ENCODE measurements at places on chromosomes 6 and 20.

DNA sequence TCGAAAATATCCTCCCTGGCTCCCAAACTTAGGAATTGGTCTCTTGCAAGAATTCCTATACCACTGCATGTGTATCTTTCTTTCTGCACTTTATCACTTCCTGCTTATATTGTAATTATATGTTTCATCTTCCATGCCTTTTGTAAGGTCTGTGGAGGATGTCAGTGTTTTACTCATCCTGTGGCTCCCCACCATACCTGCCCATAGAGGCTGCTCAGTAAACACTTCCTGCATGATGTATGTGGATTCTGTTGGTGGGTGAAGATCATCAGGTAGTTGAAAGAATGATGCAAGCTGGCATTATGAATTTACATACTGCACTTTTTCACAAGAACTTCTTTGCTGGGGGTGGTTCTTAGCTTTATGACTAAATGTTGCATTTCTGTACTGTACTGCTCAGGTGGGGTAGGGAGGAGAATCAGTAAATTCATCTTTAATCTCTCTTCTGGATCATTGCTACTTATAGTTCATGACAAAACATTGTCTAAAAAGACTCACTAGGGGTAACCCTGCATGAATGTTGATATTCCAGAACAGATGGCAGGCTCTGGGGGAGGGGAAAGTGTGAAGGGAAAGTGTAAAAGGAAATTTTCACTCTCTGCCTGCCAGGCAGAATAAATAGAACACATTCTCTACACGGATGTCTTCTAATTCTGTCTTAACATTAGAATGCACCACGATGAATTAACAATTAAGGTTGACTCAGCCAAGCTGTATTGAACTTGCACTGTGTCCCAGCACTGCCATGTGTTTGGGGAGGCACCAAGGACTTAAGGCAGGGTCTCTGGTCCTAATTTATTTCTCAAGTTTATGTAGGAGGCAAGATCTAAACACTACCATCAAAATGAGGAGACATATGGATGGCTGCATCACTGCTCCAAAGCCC lies 36.0 kb upstream of the KLHL31 start:
- no peak for DNase-seq

- DNase-seq = no peak
Measured at GRCh38 chr6:130518588-130518987, 152.8 kb downstream of the TMEM200A start.

DNA sequence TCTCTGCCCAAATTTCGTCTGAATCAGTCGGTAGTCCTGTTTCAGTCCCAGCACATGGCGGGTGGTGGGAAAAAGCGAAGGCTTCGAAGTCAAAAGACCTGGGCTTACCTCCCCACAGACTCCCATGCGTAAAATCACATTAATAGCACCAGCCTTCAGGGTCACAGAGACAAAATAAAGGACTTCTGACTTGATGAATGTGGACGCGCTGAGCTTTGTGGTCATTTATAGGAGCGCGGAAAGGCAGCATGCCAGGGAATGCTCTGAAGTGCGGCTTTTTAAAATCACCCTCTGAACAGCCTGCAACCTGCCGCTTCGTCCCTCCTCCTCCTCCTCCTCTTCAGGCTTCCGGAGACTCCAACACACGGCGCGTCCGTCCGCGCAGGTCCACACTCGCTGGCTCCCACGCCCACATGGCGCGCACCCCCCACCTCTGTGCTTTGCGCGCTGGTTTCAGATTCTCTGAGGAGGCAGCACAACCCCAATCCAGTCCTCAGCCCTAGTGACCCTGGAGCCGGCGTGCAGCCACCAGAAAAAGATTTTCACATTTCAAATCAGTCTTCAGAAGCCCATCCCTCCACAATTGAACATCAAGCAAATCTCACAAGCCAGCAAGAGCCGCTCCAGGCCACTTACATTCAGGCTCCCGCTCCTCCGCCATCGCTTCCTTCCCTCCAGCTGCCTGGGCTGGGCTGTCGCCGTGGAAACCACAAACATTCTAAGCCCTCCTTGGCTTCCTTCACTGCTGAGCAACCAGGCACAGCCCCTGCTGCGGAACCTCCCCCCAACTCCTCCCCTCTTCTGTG lies at the start of gene C6orf118:
Gene C6orf118, minus strand, starts transcription at position 680 of the 806 bp plus-strand sequence. Its CDS starts 19 bp downstream, at position 661.
- no peak for DNase-seq

GRCh38 chr20:33009214-33010132 lies 2.0 kb downstream of the BPIFB2 start:
- DNase-seq = no peak

- no peak for DNase-seq
Measured at GRCh38 chr6:43830775-43831174, 60.8 kb downstream of the VEGFA start.

- DNase-seq = no peak
Measured at GRCh38 chr20:57539889-57540288, 14.9 kb upstream of the CTCFL start.

GRCh38 chr6:153162172-153162571 lies 31.1 kb upstream of the RGS17 start:
- no peak for DNase-seq

GRCh38 chr20:45826381-45827019 lies 612 bp downstream of the TNNC2 start:
- no peak for DNase-seq

- no peak for DNase-seq
Measured at GRCh38 chr6:72769459-72770125, 147.7 kb downstream of the KCNQ5 start.

DNA sequence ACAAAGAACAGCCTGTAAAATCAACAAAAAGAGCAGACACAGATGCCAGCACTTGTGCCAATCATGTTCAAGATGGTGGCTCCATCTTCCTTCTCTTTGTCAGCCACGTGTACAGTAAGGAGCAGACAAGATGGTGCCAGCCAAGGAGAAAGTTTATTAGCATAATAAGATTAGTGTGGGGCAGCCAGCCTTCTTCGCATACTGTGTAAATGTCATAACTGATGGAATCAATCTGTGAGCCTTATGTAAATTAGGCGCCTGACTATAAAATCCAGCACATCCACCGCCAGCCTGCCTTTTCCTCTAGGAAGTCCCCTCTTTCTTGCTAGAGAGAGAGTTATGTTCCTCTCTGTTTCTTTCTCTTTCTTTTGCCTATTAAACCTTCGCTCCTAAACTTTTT lies 99.7 kb upstream of the RALGAPA2 start:
- DNase-seq = no peak

DNA sequence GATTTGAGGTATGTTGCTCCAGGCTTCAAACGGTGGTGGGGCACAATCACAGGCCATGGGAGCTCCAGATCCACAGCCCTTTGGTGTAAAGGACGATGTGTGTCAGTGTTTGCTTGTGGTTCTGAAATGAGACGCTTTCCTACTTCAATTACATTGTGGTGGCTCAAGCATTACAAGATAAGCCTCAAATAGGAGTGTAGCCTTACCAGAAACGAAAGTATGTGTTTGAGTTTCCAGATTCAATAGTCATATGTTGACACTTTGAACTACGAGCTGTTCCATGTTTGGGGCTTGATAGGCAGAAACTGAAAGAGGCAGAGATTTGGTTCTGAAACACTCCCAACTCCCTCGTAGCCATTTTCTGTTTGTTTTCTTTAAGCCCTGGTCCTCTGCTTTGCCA lies 187.1 kb downstream of the MYLK4 start:
- no peak for DNase-seq

- DNase-seq = no peak
Measured at GRCh38 chr6:6616656-6617055, 28.1 kb downstream of the LY86 start.

- DNase-seq = no peak
Measured at GRCh38 chr6:26342106-26343004, 22.6 kb upstream of the BTN3A2 start.

DNA sequence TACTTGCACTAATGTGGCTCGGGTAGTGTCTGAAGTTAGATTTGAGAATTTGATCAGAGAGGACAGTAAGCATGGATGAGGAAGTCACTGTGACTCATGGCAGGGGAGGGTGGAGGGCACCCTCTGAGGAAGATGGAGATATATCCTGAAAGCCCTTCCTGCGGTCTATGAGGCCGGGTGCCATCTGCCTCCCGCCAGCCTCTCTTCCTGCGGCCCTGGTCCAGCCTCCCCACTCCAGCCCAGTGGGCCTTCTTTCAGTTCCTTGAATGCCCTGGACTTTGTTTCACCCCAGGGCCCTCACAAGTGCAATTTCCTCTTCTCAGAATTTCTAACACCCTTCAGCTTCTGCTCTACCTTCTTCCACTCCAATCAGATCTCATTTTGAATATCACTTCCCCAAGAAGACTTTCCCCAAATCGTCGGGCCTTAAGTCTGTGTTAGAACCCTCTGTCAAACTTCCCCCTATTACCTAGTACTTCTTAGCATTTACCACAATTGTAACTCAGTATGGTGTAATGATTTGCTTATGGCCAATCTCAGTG lies 20.2 kb upstream of the TNFAIP3 start:
- no peak for DNase-seq

- no peak for DNase-seq
Measured at GRCh38 chr6:166476634-166477215, 94.0 kb upstream of the MPC1 start.

DNA sequence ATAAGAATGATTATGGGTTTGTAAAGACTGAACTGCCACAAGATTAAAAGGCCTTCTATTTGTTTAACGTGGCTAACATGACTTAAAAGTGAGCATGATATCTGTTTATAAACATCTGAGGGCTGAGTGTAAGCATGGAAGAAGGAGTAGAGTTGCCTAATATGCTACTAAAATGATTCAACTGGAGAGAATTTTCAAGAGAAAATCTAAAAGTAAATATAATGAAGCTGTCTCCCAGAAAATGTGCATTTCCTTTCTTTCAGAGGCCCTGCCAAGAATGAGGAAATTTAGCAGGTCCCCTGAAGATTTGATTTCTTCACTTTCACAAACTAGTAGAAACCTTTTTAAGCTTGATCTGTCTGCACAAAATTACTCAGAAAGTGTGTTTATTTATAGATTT lies 4.2 kb upstream of the EYA4 start:
- no peak for DNase-seq

DNA sequence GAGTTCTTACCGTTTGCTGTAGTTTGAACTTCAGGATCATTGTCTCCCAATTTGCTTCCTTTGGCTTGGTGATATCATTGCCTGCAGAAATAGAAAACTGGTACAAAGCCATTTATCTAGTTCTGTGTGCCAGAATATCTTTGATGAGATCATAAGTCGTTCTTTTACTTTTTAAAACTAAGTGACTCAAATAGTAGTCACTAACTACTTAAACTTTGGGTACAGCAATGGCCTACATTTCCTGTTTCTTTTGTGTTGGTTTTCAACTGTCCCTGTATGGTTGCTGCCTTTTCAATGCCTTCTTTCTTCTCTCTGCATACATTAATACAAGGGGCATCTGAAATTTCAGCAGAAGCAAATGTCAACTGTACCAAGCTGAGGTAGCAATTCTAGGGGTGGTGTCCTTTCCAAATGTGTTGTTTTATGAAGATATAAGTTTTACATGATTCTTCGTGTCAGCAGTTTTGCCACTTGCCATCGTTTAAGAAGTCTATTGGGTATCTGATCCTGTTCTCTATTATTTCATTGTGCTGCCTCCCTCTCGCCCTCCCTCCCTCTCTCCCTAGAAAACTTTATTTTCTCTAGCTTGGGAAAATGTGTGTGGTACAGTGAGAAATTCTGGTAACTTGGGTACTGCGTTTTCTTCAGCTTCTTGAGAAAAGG lies 238.5 kb downstream of the FARS2 start:
- DNase-seq = no peak

DNA sequence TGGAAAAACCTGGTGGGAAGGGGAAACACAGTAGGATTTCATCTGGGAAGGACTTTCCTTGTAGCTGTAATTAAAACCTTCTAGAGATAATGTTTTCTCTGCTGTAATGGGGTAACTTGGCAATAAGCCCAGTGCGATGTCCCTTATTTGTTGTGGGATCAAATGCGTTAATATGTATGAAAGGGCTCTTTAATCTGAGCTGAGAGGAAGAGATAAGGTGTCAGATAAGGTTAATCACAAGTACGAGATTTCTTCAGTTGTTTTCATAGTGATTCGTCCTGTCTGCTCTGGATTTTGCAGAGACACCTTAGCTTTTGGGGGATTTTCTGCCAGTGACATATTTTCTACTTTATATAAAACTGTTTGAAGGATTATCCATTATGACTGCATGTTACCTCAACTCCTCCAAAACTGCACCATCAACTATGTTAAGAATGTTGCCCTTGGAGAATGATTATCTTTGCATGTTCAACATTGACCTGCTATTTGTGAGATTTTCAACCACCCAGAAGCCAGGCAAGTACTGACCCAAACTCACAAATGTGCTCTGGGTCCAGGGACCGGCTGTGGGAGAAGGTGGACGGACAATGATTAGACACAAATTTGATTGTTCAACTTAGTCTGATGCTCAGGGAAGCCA lies 21.2 kb upstream of the ELOVL5 start:
- DNase-seq = no peak

- DNase-seq = no peak
Measured at GRCh38 chr6:137342607-137343190, 123.5 kb upstream of the IFNGR1 start.

GRCh38 chr6:137309078-137309762 lies 90.0 kb upstream of the IFNGR1 start:
- no peak for DNase-seq

- DNase-seq = no peak
Measured at GRCh38 chr6:119060255-119060907, 18.1 kb downstream of the FAM184A start.

DNA sequence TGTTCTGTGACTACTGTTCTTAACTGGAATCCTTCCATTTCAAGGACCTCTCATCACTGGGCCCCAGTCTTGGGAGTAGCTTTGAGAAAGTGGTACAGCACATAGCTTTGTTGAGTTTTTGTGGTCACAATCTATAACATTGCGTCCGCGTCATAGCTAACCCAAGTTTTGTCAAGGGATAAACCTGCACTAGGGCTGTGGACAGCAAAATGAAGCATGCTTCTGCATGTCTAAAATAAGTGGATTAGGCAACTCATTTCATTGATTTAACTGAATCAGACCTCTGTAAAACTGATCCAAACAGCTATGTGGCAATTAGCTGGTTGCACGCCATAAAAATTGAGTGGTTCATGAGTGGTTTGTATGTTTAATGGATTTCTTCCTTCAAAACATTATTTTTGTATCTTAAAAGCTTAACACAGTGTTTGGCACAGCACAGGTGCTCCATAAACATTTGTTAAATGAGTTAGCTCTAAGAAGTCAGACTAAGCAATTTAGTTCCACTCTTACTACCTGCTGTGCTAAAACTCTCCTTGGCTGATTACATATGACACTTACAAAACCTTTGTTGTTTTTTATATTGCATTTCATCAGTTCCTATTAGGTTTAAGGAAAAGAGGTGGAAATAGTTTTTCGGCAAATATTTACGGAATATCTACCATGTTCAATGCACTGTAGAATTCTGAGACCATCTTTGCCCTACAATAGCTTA lies 160.3 kb upstream of the ATXN1 start:
- no peak for DNase-seq

- DNase-seq = no peak
Measured at GRCh38 chr6:1015825-1016224, 296.1 kb upstream of the FOXQ1 start.

All from NCI-H1436 treated with DMSO at 0.1 percent for 48 hours (cell line).